Activated T-cell treated with anti-CD3 and anti-CD28 coated beads, Interleukin-2, amount 50 U/mL, for 48 hours (primary cell): ENCODE measurements at places on chromosomes 4 and X.

DNA sequence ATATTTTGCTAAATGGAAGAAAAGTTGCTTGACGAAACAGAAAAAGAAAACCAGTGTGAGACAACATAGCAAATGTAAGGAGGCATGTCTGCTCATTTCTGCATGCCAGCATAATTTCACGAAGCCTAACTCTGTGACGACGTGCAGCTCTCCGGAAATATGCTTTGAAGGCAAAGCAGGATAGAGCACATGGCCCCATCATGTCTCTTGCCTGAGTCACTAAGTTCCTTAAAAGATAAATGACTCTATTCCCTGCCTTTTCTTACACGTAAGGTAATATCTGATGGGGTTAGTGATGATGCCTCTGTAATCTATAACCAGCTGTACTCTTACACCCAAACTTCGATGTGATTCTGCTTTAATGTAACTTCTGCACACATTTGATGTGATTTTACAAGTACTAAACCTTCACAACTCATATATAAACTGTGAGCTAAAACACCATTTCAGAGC, 64.5 kb downstream of the ANXA3 start:
- no peak for DNase-seq

DNA sequence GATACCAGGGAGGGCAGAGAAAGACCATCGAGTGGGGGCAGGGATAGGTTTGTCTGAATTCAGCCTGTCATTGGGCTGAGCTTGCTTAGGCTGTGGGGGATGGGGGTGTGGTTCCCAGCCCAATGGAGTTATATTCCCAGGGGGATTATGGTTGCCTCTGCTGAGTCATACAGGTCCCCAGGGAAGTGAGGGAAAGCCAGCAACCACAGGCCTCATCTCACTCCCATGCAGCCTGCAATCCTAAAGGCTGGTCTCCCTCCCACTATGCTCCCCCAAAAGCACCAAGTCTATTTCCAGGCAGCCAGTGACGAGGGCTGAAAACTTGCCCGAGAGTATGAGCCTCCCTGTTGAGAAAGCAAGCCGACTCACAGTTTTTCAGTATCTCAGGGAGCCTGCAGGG, 39.3 kb downstream of the AFM start:
- no peak for DNase-seq

- no peak for DNase-seq
Measured at GRCh38 chrX:104419211-104419610, 146.8 kb upstream of the IL1RAPL2 start.

DNA sequence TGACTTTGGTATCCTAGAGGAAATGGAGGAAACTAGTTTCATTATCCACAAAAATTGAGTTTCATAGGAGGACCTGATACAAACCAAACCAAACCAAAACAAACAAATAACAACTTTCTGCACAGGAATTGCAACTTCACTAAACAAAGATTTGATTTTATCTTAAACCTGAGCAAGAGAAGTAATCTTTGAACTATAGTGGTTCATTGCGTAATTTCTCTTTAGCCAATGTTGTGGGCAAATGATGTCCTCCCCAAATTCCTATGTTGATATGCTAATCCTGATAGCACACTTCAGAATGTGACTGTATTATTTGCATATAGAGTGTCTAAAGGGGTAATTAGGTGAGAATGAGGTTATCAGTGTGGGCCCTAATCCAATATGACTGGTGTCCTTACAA, 102.4 kb downstream of the CAMK2D start:
- DNase-seq, result no peak

- no peak for DNase-seq
Measured at GRCh38 chr4:2902126-2902525, 58.5 kb downstream of the ADD1 start.

GRCh38 chr4:128768373-128768996, 41.0 kb upstream of the JADE1 start:
- no peak for DNase-seq
